ENCODE measurements at places on chromosomes 3 and 15.

- DNase-seq = peak; percentile 50
Measured at GRCh38 chr3:123258811-123259420, 57.2 kb downstream of the SEC22A start.

GRCh38 chr3:172217877-172218276 lies 178.5 kb downstream of the FNDC3B start:
- DNase-seq = peak; percentile 56

GRCh38 chr15:51798281-51798680 lies 31.2 kb upstream of the TMOD3 start:
- no peak for DNase-seq

GRCh38 chr3:193821151-193821668 lies 228.2 kb downstream of the OPA1 start:
- DNase-seq = no peak

DNA sequence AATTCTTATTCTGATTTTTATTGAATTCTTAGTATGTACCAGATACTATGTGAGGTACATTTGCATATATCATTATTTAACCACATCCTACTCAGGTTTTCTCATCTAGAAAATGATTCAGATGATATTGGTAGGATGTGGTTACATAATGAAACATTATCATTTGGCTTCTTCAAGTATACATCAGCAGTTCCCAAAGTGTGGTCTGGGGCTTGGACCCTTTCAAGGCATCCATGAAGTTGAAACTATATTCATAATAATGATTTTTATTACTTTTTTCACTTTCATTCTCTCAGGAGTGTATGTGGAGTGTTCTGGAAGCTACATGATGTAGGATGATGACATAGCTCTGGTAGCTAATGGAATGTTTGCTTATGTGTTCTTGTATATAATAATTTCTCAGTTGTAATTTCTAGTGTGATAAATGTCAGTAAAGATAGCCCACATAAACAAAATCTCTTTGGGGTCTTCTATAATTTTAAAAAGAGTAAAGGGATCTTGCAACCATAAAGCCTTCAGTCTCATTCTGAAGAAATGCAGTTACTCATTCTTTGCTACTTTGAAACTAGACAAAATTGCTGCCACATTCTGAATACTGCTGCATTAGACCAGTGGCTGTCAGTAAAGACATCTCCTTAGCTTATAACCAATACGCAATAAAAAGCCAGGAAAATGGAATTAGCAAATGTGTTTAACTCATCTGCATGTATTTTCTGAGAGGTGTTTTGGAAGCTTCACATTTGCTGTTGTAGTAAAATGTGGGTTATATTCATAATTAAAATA lies 95.8 kb downstream of the PPARG start:
- no peak for DNase-seq

GRCh38 chr3:48013288-48013980 lies 2.8 kb downstream of the MAP4 start:
- peak; percentile 75 for DNase-seq
